ENCODE measurements at places on chromosomes 7 and 10.

DNA sequence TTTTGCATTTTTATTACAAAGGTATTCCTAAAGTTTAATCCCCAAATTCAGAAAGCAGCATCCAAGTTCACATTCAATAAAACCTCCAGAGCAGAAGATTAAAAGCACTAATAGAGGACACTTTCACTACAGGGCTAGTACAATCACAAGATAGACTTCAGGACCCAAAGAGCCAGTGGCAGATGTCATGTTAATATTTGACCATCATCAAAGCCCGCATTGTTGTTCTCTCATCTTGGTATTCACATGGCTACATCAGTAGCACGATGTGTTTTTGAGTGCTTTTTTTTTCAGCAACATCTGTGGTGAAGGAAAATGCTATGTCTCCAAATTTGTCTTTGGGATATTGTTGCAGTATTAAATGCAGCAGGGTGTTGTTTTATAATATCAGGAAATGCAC lies 134.3 kb downstream of the ARL4A start:
- no peak for DNase-seq

DNA sequence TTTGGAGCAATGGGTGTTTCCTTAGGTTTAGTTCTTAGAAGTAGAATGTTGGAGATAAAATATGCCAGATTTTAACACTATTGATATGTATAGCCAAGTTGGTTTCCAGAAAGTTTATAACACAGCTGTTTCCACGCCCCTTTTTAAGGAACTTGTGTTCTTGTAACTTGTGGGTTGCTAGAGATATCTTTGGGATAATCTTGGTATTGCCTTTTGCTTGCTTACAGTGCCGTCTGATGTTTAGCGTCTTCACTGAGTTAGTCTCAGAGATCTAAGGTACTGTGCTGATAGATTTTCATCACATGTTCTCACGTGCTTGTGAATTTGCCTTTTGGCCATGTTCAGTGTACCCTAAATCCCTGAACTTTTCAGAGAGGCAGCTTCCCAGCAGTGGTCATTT lies 12.4 kb downstream of the TMEM248 start:
- no peak for DNase-seq

- no peak for DNase-seq
Observed at GRCh38 chr10:74976565-74976964, 134.9 kb upstream of the SAMD8 start.

DNA sequence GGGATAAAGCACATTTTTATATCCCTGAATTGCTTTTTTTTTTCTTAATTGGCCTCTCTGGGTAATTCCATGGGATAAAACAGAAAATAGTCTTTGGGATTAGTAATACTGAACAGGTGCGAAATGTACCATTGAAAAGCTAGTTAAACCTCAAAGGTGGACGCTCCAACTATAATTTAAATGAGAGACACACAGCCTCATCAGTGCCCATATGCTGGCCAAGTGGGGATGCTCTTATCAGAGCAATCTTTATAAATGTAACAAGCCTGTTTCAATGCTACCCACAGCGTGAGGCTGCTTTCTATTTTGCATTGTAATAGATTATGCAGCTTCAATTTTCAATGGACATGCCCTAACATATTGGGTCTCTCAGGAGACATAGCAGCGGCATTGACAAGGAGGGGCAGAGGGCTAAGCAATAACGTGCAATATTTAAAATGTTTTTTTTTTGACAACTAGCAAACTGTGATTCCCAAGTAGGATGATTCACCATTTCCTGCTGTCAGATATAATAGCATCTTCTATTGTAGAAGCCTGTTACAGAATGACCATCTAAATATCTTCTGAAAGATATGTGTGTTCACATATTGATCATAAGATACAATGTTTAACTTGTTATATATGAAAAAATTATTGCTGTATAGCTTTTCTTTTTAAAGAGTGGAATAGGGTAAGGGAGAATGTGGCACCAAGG lies 91.3 kb upstream of the BET1 start:
- DNase-seq, result no peak

GRCh38 chr7:48058990-48059389 lies 23.6 kb downstream of the C7orf57 start:
- DNase-seq, result peak; percentile 72

- no peak for DNase-seq
Observed at GRCh38 chr7:7228967-7229366, 46.6 kb downstream of the C1GALT1 start.

DNA sequence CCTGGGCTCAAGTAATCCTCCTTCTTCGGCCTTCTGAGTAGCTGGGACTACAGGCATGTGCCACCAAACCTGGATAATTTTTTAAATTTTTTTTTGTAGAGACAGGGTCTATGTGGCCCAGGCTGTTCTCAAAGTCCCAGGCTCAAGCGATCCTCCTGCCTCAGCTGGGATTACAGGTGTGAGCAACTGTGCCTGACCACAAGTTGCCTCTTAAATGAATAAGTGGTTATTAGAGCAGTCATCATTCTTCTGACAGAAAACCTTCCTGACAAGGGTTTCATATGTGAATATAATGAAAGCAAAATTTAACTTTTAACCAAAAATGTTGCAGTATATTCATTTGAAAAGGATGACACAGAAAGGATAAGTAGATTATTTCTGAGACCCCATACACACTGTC lies 532.5 kb downstream of the GRM8 start:
- no peak for DNase-seq

DNA sequence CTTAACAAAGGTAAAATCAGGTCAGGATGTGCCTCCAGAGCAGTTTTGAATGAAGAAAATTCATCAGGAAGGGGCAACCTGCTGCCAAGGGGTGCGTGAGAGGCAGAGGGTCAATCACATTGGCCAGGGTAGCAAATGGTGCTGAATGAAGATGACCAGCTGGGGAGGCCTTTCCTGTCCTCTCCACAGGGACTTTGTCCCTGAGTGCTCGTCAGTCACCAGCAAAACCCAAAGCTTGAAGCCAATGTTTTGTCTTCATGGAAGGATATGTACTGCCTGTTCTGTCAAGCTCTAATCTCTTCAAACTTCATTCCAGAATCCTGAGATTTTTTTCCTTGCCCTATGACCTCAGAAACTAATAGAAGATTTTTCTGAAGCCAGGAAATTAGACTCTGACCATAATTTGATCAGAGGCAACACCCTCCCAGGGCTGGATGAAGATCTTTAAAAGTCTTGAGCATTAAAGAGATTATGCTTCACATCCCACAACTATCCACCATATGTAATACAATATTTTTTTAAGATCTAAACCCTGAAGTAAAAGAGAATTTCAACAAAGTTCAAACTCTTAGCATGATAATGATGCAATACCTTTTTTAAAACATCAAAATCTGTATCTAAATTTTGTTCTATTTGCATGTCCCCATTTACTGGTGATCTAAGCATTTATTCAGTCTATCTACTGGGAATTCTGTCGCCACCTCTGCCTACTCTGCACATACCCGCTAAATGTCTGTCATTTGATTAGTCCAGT lies 243.0 kb downstream of the SNX13 start:
- no peak for DNase-seq

DNA sequence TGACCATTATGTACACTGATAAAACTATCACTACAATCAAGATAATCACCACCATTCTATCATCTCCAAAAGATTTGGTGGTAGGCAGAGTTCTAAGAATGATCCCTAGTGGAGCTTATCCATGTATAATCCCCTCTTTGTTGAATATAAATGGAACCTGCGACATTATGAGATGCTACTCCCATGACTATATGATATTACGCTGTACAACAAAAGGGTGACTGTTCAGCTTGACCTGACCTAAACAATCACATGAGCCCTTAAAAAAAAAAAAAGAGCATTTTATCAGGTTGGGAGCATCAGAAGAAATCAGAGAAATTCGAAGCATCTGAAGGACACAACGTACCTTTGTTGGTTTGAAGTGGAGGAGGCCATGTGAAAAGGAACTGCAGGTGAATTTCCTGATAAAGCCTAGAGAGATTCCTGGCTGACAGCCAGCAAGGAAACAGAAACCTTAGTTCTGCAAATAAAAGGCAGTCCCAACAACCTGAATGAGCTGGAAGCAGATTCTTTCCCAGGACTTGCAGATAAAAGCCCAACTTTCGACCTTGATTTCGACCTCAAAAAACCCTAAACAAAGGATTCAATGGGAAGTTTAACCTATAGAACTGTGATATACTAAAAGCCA lies 270.7 kb downstream of the ADRA2A start:
- DNase-seq, result no peak

- DNase-seq, result no peak
Observed at GRCh38 chr7:102310414-102310815, 23.7 kb downstream of the SH2B2 start.

- peak; percentile 55 for DNase-seq
Observed at GRCh38 chr7:2873686-2874551, 29.8 kb upstream of the GNA12 start.

DNA sequence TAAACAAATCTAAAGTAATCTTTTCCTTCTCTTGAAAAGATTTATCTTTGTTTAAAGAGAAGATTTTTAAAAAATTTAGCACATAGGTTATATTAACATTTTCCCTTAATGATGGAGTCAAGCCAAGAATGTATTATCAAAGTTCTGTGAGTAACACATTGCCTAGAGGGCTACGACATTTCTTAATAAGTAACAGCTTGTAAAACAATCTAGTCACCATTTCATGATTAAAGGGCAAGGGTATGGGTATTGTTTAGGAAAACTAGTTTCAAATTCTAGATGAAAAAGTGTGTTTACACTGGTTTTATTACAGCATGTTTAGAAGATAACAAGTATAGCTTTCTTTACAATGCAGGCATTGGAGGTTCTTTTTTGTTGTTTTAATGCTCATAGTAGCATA lies 28.6 kb upstream of the LAMB4 start:
- DNase-seq, result no peak

GRCh38 chr7:31336202-31337001 lies 4.1 kb downstream of the NEUROD6 start:
- DNase-seq, result no peak

DNA sequence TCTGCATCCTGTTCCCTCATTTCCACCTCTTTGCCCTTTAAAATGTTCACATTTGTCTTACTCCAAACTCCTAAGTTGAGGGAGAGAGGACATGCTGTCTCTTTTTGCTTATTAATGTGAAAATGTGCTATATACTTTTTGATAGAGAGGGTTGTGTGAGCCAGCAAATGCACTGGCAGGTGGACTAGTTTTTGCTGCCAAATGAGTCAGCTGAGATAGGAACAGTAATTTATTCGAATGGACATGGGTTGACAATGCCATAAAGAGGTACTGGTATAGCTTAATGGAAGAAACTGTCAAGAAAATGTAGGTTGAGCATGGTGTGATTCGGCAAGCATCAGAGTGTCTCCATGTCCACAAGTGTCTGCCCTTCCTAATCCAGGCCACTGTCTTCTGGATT lies 9.2 kb upstream of the TRUB1 start:
- DNase-seq, result no peak

DNA sequence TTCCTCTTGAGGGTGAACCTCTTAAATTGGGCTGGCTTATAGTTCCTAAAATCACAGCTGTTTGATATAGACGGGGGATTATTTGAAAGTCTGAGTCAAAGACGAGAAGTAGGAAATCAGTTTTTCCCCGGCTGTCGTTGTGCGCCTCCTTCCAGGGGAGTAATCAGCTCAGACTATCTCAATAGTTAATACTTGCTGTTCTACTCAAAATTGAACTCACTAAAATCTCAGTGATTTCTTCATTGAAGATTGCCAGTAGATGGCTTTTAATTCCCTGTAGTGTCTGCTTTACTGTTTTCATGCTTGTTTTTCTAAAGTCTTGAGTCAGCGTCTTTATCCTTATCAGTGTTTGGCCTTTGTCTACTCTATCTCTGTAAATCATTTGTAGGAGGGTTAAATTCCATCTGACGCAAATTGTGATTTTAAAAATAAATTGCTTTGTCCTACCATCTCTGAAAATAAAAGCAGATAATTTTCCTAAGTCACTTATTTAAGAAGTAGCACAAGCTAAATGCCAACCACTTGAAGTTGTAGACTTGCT lies 47.3 kb downstream of the CNNM2 start:
- DNase-seq, result no peak

All from MV-4-11 (cell line).